KBM-7 (cell line): ENCODE measurements at places on chromosomes 1 and 21.

DNA sequence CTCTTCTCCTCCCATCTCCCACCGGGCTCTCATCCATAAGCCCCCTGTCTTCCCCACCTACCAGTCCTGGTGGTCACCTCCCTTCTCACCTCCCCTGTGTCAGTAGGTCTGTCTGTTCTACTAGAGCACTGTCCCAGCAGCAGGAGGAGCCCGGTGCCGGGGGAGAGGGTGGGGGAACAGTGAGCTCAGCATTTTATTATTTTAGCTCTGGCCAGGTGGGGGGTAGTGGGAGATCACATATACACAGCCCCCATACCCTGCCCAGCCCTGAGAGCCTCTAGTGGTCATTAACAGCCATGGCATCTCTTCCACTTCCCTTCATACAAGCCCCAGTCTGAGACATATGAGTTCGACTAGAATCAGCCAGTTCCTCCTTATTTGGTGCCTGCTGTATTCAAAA lies at the start of gene TMOD4:
Gene TMOD4 (minus strand): TSS at position 119 of the 400 bp plus-strand sequence. CDS start 1,106 bp downstream, outside the sequence.
- DNase-seq = peak; percentile 50

GRCh38 chr1:156845055-156845952 lies 13.6 kb downstream of the INSRR start:
- DNase-seq = no peak

GRCh38 chr1:35558374-35559316 lies 1.0 kb downstream of the NCDN start:
- peak; percentile 31 for DNase-seq

GRCh38 chr1:145886816-145887215 lies 1.1 kb upstream of the ANKRD35 start:
- no peak for DNase-seq

DNA sequence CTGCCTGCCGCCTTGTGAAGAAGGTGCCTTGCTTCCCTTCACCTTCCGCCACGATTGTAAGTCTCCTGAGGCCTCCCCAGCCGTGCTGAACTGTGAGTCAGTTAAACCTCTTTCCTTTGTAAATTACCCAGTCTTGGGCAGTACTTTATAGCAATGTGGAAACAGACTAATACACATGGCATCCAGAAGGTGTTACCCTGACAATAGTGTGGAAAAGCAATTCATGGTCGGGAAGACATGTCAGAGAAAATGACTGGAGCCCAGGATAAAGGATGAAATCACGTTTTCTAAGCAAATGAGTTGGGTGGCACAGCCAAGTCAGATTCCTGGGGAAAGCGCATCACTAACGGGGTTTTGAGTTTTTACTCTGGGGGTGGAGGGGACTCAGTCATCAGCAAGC lies 76.4 kb downstream of the HLCS start:
- DNase-seq = no peak
